ENCODE measurements at places on chromosomes 2 and 18.

- no peak for DNase-seq
Measured at GRCh38 chr2:197944416-197945096, 140.2 kb downstream of the PLCL1 start.

DNA sequence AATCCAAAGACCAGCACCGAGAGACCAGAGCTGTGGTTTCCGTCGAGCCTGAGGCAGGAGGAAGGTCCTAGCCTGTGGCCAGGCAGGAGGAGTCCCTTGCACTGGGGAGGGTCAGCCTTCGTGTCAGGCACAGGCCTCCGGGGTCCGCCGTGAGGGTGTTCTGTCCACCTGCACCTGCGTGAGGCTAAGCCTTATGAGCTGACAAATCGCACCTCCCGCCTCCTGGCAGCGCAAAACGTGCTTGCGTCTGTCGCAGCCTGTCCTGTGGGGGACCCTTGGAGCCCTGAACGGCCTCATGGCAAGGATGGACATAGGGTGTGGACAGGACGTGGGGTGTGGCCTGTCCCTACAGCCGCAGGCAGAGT is 73.3 kb downstream of the KCNG2 start:
- no peak for DNase-seq

DNA sequence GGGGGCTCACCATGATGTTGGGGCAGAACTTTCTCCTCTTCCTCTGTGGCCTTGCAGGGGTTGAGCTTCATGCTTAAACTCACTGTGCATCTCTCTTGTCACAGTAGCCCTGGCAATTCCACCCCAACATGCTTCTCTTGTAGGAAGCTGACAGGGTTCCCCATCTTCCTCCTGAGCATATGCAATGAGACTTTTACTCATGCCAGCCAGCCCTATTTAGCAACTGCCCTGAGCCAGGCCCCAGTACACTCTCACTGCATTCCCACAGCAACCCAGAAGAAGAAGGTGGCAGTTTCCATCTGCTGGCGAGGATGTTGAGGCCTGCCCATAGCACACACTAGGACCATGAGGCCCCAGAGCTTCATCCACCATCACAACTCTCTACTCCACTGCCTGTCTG is 72.2 kb upstream of the TEX51 start:
- no peak for DNase-seq

DNA sequence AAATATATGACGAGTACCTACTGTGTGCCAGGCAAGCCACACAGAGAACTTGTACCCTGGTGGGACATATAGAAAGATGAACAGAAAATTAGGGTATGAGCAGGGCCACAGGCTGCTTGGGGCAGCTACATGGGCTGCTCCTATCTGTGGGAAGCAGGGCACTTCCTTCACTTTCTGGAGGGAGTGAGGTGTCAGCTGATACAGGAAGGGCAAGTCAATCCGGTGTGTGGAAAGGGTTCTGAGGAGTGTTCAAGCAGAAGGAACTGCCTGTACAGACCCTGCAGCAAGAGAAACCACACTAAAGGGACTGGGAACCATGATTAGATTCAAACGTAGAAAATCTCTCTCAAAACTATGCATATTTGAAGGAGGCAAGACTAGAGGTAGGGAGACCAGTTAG is 58.6 kb upstream of the BCL11A start:
- no peak for DNase-seq

DNA sequence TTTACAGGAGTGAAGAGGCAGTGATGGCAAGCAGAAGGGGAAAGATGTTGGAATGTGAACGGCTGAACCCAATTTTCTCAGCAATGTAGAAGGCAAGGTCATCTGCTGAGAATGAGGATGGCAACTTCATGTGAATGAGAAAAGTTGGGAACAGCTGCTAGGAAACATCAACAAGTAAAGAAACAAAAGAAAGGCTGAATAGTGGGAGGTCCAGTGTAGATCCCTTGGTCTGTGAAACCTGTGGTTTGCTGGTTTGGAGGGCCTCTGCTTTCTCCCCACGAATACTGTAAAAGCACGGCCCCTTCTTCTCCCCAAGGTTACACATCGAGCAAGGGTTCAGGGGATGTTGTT is 27.4 kb downstream of the MARCHF4 start:
- no peak for DNase-seq

DNA sequence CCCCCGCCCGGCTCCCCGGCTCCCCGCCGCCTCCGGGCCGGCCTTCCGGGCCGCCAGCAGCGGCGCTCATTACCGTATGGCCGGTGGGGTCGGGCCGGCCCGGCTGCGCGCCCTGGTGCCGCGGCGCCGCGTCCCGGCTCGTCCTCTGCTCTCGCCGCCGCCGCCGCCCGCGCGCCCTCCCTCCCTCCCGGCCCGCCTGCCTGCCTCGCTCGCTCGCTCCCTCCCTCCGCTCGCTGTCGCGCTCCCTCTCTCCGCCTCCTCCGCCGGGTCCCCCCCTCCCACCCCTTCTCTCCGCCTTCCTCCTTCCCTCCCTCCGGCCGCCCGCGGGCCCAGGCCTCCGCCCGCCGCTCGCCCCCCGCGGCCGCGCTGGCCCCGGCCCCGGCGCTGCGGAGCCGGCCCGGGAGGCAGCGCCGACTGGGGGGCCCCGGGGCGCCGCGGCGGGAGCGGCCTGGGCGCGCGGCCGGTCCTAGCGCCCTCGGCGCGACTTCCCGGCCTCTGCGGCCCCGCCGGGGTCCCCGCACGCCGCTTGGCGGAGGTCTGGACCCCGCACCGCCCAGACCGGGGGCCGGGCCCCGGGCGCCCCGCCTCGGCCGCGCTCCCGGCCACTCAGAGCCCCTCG is at the start of gene DNMT3A:
DNMT3A (minus strand) TSS at position 173 of the 619 bp plus-strand sequence. CDS start 27,941 bp downstream, outside the sequence.
- DNase-seq = no peak

- no peak for DNase-seq
Measured at GRCh38 chr18:39460136-39460535, 1894.5 kb upstream of the CELF4 start.

- DNase-seq = no peak
Measured at GRCh38 chr2:98577313-98577712, 31.0 kb downstream of the COA5 start.

- no peak for DNase-seq
Measured at GRCh38 chr2:131081190-131081589, 12.1 kb downstream of the FAM168B start.

- no peak for DNase-seq
Measured at GRCh38 chr2:205740381-205740780, 58.1 kb downstream of the NRP2 start.

DNA sequence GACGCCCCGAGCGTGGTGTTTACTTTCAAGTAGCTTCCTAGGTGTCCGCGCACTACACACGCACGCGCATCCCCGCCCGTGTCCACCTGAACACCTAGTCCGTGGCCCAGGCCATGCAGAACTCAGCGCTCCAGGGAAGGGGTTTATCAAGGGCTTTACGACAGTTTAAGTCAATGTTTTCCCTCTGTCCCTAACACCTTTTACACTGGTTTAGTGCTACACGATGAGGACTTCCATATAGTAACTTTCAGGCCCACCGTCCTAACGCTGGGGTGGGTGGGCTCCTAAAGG is 1.4 kb upstream of the BCL2 start:
- no peak for DNase-seq

DNA sequence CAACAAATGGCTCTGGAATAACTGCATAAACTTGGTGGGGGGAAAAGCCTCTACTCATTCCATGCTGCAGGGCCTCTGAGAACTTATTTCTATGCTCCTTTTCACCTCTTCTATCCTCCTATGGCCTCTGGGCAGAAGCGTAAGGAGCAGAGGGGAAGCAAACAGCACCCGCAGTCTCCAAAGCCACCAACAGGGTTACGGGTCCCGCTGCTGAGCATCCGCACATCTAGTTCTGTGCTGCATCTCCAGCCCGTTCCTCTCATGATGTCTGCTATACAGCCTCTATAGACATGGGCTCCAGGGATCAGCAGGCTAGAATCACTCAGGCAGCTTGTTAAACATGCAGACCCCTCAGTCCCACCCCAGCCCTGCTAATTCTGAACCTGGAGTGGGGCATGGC is 25.9 kb downstream of the PSTPIP2 start:
- DNase-seq = no peak

DNA sequence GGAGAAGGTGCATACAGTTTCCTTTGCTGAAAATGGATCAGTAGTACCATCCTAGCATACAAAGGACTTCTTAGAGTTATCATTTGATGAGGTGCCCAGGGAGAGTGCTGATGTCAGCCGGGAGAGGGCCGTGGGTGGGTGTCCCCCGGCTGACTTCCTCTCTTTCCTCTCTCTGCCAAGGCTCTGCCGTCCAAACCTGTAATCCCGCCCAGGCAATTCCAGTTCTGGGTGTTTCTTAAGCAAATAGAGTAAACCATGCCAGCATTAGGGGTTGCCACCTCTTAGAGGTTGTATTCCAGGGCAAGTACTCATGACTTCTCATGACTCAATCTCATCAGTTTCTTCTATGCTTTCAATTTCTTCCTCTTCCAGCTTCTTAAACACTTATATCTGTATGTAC is 117.2 kb downstream of the GATA6 start:
- DNase-seq = no peak

- no peak for DNase-seq
Measured at GRCh38 chr18:6106091-6106685, 210.9 kb upstream of the TMEM200C start.

DNA sequence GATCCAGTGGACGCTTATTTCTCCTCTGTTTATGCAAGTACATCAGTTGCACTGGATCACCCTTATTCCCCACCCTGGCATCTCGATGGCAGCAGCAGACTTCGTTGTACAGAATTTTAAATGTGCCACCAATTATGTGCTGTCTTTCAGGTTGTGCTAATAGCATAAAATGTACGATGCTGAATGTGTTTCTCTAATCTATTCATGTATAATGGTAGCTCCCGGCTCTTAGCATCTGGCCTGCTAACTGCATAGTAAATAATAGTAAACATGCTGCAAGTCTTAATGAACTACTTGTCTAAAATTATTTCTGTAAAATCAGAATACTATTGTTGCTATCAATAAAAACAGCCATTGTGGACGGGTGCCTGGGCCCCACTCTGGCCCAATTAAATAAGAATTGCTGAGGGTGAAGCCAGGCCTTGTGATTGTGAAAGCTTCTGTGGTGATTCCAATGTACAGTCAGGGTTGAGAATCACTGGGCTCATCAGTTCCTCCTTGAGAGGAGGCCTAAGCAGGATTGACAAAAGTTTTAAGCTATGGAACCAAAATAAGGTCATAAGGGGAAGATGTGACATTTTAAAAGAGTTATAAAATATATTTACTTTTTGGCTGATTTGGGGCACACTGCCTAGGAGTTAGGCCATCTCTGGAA is 14.4 kb upstream of the MYO3B start:
- DNase-seq = no peak

- no peak for DNase-seq
Measured at GRCh38 chr18:46555724-46556123, 101.3 kb downstream of the LOXHD1 start.

All from amniotic stem cell (primary cell).